ENCODE measurements at places on chromosomes 2 and 18. TPM values are rescaled to one million over a fixed set of nuclear protein-coding genes. Genes with fewer than 3 reads are reported as not detected.

Gene ERBB4
- total RNA-seq = 1.8 TPM

- DNase-seq = no peak
Observed at GRCh38 chr18:67893916-67894315, 377.4 kb upstream of the DSEL start.

GRCh38 chr18:49546719-49547273 lies 15.1 kb upstream of the LIPG start:
- DNase-seq = no peak

DNA sequence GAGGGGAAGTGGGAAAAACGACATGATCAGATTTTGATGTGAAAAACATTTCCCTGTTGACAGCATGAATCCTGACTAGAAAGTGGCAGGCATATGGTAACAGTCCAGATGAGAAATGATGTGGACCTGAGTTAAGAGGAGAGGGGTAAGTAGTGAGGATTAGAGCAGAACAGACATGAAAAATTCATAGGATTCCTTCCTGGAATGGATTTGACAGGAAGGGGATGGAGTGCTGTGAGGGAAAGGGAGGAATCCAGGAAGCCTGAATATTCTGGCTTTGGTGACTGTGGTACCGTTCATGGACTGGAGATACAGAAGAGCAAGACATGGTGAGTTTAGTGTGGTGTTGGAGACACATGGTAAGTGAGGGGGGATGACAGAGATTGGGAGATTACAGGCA lies 115.4 kb downstream of the TMEM131 start:
- DNase-seq = no peak

DNA sequence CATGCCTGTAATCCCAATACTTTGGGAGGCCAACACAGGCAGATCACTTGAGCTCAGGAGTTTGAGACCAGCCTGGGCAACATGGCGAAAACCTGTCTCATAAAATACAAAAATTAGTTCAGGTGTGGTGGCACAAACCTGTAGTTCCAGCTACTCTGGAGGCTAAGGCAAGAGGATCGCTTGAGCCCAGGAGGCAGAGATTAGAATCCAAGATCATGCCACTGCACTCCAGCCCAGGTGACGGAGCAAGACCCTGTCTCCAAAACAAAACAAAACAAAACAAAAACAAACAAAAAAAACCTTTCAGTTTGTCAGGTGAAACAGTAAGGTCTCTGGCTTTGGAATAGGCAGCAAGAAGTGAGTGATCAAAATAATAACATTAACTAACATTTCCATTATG lies 84.6 kb downstream of the CLHC1 start:
- DNase-seq = no peak

DNA sequence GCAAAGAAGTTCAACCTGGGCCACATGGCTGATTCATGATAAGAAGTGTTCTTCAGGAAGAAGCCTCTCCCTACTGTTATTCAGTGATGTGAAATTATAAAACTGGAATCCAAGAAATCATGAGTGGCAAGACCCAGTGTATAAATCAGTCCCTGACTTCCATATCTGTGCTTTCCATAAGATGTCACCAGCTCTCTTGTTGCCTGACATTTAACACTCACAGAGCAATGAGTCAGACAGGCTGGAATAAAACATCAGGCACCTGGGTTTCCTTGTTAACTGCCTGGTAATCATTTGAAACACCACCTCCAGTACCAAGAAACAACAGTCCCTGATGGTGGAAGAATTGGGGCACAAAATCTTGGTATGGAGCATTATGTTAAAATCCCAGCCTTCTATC lies 76.1 kb downstream of the SCG2 start:
- no peak for DNase-seq

DNA sequence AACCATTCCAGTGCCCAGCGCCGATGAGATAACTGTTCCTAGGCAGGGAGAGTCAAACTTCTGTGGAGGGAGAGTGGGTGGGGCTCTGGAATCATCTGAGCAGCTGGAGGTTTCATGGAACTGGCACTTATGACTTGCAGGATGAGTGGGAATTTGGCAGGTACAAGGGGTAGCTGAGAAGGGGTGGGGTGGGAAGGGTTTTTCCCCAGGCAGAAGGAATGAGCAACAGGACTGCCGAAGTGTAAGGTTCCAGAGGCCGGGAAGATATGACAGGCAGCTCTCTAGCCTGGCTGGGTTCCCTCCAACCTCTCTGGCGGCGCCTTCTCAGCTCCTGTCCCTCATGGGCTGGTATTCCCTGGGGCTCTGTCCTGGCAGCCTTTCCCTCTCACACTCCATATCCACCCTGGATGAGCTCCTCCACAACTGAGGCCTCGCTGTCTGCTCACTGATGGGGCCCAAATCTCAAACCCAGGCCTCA lies 2.5 kb upstream of the TET3 start:
- no peak for DNase-seq

DNA sequence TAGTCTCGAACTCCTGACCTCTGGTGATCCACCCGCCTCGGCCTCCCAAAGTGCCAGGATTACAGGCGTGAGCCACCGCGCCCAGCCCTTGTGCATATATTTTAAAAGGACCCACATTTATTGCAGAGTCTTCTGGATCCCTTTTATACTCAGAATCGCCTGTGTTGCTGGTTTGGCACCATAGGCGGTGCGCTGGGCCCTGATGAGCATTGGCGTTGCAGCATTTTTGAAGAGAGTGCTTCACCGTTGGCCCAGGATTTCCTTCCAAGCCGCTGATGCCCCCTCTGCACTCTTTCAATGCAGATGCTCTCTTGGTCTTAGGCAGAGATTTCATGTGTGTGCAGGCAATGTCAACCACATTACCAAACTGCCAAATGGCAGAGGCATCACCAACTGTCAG lies 13.5 kb upstream of the TFCP2L1 start:
- DNase-seq = no peak

- peak; percentile 45 for DNase-seq
Observed at GRCh38 chr2:128543646-128544045, 225.0 kb upstream of the HS6ST1 start.

GRCh38 chr2:46967990-46968647 lies 52.5 kb upstream of the MCFD2 start:
- DNase-seq = no peak

GRCh38 chr2:45532181-45532580 lies 78.9 kb downstream of the SRBD1 start:
- no peak for DNase-seq

DNA sequence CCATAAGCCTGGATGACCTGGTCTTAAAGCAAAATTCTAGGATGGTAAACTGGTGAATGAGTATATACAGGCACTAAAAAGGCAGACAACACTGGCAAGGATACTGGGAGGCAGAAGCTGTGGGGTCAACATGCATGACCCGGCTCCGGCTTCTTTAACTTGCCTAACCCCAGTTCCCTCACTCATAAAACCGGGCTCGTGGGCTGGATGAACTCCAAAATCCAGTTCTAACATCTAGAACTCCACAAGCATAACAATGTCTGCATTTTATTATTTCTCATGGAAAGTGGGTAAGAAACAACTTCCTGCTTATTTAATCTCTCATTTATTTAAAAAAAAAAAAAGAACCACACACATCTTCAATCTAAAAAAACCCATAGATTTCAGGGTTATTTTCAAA lies 57.3 kb downstream of the FARSB start:
- DNase-seq = no peak

DNA sequence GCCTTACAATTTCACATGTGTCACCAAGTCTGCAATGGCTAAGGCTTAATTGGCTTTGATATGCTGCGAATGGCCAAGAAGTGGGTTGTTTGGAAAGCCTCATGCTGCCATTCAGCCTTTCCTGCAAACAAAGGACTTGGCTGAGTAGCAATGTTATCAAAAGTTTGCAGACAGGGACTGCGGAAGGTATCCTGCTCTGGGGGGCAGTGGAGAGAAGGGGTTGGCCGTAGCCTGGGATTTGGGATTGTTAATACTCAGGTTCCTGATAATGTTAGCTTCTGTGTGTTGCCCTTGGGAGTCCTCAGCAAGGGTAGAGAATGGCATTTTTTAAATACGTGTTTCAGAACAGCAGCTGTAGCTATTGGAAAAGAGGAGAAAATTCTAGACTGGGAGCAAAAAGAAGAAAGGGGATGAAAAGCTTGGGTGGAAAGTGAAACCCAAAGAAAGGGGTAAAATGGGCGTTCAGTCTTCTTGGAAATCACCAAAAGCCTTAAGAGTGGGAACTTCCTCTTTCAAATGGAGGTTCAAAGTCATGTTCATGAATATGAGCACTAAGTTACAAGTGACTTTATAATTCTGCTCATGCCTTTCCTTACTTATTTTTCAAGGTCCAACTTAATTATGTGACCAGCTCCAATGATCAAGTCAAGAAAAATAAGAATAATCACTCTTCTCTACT lies 325.1 kb downstream of the RNF144A start:
- no peak for DNase-seq

GRCh38 chr2:153268941-153269461 lies 209.6 kb downstream of the RPRM start:
- DNase-seq = no peak

DNA sequence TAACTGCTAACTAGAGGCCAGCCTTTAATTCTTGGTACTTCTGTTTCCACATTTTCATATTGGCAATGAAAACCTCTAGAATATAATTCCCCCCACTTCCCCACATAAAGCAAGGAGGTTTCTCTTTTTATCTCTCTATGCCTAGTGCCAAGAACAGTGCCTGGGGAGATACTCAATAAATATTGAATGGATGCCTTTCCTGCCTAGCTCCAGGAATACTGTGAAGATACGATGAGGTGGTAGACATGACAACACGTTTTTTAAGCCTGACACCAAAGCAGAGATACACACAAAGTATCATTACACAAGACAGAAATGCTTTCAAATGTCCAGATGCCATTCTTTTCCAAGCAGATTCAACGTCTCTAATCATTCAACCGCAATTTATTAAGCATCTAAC lies 535.5 kb downstream of the XIRP2 start:
- DNase-seq = no peak

All from WTC11 (cell line).